ENCODE measurements at places on chromosomes 5 and 9.

GRCh38 chr9:12764150-12764549, 10.7 kb upstream of the LURAP1L start:
- DNase-seq: no peak

GRCh38 chr9:1298046-1298445, 247.9 kb downstream of the DMRT2 start:
- no peak for DNase-seq

- no peak for DNase-seq
Observed at GRCh38 chr5:170552621-170553115, 48.8 kb downstream of the KCNIP1 start.

- DNase-seq: no peak
Observed at GRCh38 chr5:145887976-145888574, 15.3 kb upstream of the GRXCR2 start.

- DNase-seq: no peak
Observed at GRCh38 chr9:134699343-134699740, 57.7 kb downstream of the COL5A1 start.

DNA sequence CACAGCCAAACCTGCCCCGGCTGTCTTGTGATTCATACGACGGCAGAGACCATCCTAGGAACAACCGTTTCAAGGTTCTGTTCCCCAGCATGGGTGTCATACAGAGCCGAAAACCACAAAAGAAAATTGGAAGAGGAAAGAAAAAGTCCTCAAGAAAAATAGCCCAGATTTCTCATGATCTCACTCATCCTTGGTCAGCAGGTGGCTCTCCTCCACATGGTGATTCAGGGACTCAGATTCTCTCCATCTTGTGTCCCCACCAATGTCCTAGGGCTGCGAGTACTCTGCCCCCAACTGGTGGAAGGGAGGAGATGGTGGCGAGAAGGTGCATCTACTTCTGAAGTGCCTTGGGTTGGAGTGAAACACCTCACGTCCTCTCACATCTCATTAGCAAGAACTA, 25.6 kb downstream of the PDZD2 start:
- DNase-seq: no peak

DNA sequence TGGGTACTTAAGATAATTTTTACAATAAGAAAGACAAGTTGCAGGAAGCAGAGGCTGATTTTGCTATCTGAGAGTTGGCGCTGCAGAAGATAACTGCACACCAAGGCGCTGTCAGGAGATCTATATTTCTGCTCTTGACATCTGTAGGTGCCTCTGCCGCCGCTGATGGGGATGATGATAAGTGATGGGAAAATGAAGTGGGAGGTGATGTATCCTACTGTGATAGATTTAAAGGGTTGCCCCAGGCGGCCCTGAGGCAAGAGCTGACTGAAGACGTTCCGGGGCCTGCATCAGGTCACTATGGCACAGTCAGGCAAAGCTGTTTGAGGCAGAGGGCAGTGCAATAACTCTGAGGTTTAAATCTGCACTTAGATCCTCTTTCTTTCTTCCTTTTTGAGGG, 78.1 kb downstream of the SNCAIP start:
- DNase-seq: no peak

DNA sequence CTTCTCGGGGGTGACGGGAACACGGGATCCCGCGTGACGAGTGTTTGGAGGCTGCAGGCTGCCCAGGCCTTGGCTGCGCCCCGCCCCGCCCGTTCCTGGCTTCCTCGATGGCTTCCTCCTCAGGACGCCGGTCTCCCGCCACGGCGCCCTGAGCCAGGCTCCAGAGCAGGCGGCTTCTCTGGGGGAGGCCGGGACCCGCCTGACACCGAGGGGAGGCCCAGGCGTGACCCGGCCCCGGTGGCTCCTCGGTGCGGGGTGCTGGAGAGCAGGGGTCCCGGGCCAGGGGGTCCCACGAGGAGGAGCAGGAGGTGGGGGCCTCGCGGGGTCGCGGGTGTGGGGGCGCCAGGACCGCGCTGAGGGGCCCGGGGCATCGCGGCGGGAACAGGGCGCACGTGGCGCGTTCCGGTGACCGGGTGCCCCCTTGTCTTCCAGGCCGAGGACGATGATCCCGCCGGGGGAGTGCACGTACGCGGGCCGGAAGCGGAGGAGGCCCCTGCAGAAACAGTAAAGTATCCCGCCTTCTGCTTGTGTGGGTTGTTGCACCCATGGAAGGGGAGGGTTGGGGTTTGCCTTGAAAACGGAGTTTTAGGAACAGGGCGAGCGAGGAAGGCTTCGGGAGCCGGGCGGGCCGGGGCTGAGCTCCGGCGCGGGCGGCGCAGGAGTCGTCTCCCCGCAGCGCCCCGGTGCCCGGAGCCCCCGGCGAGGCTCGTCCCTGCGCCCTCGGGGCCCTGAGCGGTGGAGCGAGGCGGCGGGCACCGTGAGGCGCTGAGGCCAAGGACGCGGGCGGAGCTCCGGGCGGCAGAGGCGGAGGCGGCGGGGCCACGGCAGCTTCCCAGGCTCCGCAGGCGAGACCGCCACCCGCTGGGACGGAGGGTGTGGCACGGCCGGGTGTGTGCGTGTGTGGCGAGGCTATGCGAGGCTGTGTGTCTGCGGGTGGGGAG, 22.2 kb downstream of the AHRR start:
- DNase-seq: no peak
